NCI-H1417 treated with DMSO at 0.1 percent for 48 hours (cell line): ENCODE measurements at places on chromosomes 6 and 20.

- no peak for DNase-seq
Observed at GRCh38 chr20:57283860-57284259, 17.4 kb upstream of the BMP7 start.

GRCh38 chr20:40331249-40331648 is 357.8 kb downstream of the MAFB start:
- no peak for DNase-seq

DNA sequence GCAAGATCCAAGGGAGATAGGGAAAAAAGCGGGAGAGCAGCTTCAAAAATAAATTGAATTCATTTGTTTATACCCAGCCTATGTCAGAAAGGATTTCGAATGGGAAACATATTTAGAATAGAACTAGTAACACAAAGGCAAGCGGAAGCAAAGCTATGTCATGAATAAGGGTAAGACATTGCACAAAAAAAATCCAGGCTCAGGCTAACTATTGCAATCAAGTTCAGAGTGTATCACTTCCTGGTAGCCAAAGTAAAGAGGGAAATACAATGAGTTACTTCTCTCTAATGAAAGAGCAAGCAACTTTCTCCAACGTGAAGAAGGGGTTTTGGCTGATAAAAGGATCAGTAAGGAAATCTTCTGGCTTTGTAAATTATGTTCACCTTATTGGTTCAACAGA is 212.8 kb downstream of the ZMYND8 start:
- DNase-seq, result no peak

- DNase-seq, result no peak
Observed at GRCh38 chr6:155106456-155107115, 111.5 kb downstream of the TIAM2 start.
